Stimulated activated naive CD4-positive, alpha-beta T cell treated with Interleukin-2 at 50 U/mL for 16 hours (primary cell): ENCODE measurements at places on chromosomes 11 and 22.

GRCh38 chr11:118002541-118003423, 16.6 kb downstream of the IL10RA start:
- peak; percentile 74 for DNase-seq

DNA sequence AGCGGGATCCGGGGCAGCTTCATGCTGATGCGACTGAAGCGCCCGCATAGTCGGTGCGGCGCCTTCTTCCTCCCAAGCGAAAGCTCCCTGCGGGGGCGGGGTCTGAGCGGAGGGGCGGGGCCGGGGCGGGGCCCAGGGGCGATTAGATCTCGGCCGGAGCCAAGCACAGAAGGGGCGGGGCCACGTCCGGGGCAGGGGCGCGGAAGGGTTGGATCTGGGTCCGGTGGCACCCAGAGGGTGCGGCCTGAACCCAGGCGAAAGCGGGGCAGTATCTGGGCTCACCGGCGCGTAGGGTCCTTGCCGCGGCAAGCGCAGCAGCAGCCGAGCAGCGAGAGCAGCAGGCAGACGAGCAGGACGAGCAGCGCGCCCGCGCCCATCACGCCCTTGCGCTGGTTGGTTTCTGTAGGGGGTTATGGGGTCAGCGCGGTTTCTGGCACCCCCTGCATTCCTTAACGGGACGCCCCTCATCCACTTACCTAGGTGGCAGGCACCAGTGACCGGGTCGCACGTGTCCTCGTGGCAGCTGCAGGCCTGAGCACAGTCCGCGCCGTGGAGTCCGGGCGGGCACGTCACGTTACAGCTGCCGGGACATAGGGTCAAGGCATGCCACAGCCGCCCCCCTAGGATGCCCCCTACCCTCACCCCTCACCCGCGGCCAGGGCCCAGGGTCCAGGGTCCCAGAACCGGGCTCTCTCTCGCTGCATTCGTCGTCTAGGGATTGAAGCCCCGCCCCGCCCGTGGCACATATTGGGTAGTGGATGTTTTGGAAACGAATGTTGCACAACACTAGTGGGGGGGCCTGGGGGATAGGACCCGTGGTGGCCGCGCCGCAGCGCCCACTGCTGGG, 8.1 kb downstream of the SCARF2 start:
- peak; percentile 80 for DNase-seq

GRCh38 chr11:88139865-88140264, 35.4 kb downstream of the RAB38 start:
- no peak for DNase-seq

DNA sequence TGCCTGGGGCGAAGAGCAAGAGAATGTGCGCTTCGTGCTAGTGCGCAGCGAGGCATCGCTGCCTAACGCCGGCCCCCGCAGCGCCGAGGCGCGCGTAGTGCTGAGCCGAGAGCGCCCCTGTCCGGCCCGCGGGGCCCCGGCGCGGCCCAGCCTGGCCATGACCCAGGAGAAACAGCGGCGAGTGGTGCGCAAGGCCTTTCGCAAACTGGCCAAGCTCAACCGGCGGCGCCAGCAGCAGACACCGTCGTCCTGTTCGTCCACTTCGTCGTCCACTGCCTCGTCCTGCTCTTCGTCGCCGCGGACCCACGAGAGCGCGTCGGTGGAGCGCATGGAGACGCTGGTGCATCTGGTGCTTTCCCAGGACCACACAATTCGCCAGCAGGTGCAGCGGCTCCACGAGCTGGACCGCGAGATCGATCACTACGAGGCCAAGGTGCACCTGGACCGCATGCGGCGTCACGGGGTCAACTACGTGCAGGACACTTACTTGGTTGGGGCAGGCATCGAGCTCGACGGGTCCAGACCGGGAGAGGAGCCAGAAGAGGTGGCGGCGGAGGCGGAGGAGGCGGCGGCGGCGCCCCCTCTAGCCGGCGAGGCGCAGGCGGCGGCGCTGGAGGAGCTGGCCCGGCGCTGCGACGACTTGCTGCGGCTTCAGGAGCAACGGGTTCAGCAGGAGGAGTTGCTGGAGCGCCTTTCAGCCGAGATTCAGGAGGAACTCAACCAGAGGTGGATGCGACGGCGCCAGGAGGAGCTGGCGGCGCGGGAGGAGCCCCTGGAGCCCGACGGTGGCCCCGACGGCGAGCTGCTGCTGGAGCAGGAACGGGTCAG, 1.0 kb downstream of the RASSF10 start:
- DNase-seq: no peak

DNA sequence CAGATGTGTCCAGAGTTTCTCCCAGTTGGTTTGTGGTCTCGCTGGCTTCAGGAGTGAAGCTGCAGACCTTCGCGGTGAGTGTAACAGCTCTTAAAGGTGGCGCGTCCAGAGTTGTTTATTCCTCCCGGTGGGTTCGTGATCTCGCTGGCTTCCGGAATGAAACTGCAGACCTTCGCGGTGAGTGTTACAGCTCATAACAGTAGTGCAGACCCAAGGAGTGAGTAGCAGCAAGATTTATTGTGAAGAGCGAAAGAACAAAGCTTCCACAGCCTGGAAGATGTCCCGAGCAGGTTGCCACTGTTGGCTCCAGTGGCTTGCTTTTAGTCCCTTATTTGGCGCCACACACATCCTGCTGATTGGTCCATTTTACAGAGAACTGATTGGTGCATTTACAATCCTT, 1.8 kb upstream of the PGA3 start:
- DNase-seq: no peak

DNA sequence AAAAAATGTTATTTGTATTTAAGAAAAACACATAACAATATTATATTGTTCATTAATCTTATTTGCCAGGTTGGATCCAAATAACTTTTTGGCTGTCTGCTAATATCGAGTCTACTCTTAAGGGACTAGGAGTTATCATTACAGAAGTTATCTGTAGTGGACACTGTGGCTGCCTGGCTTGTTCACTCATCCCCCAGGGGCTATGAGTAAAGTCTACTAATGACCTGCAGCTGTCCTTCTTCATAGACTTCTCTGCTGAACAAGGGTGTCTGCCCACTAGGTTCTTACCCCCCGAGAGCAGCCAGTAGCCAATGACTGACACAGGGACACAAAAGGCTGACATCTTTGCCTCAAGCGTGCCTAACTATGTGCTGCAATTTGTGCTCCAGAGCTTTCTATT, 69.7 kb downstream of the APIP start:
- DNase-seq: no peak

- no peak for DNase-seq
Observed at GRCh38 chr11:71399341-71399740, 48.9 kb downstream of the DHCR7 start.
